Astrocyte of the hippocampus (primary cell): ENCODE measurements at places on chromosomes 16 and 17.
A peak's percentile ranks its signal among the peaks of the same experiment; 100 is the strongest.

DNA sequence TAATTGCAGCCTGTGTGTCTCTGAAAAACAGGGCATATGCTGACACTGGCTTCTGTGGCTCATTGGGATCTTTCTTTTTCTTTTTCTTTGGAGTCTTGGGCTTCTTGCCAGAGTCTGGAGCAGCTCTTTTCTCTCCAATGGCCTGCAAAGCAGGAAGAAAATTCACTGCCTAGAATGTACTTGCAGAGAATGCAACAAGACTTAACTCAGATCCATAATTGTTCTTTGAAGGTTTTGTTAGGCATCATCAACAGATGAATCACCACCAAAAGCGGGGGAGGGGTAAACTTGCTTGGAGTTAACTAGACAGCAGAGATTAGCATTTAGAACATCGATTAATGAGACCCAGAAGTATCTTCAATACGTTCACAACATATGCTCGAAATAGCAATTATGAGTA, 100.9 kb downstream of the TOX3 start:
- peak; percentile 70 for DNase-seq

DNA sequence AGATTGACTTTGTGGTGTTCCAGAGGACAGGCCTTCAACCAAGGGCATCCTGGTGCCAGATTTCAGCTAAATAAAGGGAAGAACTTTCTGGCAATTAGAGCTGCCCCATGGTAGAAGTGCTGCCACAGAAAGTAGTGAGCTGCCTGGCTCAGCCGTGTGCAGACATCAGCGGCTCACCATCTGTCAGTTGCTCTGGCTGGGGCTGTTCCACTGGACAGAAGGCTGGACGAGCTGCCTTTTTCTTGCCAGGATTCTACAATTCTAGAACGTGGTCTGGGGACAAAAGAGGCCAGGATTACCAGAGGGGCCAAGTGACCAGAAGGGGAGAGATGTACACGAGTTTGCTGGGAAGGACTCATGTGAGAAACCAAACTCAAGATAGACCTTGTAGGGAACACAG, 107.0 kb upstream of the RPL38 start:
- no peak for DNase-seq

DNA sequence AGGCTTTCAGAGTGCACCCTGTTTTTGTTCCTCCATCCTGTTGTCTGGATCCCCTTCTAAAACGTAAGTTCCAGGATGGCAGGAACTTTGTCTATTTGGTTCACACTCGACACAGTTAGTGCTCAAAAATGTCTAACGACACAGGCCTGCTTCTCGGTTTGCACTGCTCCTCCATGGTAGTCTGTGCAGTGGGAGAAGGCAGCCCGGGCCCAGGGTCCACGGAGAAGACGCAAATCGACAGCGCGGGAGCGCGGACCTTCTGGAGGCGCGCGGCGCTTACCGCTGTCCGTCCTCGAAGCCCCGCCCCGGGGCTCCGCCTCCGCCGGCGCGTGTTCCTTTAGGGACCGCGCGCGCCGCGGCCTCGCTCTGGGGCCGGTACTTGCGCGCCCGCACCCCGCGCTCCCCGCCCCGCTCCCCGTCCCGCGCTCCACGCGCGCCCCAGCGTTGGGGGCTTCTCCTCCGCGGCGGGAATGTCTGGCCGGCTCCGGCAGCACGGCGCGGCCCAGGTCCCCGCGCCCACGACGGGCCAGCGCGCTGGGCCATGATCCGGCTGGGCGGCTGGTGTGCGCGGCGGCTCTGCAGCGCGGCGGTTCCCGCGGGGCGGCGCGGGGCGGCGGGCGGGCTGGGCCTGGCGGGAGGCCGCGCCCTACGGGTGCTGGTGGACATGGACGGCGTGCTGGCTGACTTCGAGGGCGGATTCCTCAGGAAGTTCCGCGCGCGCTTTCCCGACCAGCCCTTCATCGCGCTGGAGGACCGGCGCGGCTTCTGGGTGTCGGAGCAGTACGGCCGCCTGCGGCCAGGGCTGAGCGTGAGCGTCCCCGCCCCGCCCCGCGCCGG, at the start of gene NT5M:
Gene NT5M (plus strand): TSS at position 364 of the 837 bp plus-strand sequence. CDS start 178 bp downstream, at position 542.
- peak; percentile 84 for DNase-seq

DNA sequence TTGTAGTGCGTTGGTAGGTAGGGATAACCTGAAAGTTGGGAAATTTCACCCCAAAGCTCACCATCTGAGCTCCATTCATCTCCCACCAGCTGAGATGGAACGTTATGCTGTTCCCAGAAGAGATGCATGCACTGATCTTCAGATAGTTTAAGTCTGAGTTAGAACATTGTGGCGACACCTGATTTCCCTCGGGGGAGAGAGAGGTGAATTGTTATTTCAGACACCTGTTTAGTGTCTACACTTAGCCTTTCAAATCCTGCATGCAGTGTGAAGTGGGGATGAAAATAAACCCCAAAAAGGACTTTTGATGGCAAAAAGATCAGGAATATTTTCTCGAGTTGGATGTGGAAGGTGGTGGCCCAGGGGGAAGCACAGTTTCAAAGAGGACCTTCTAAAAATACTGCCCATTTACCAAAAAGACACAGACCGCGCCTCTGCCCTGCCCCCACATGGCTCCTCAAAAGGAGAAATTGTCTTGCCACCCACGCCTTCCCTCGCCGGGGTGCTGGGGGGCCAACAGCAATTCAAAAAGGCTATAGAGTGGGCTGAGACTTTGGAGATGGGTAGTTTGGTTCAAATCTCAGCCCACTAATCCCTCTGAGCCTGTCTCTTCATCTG, 11.4 kb downstream of the CIITA start:
- DNase-seq, result no peak

- no peak for DNase-seq
These were observed 20.9 kb downstream of the LDAF1 start for GRCh38 chr16:21179126-21179982.

GRCh38 chr17:74027444-74027843, 176.0 kb upstream of the RPL38 start:
- no peak for DNase-seq

DNA sequence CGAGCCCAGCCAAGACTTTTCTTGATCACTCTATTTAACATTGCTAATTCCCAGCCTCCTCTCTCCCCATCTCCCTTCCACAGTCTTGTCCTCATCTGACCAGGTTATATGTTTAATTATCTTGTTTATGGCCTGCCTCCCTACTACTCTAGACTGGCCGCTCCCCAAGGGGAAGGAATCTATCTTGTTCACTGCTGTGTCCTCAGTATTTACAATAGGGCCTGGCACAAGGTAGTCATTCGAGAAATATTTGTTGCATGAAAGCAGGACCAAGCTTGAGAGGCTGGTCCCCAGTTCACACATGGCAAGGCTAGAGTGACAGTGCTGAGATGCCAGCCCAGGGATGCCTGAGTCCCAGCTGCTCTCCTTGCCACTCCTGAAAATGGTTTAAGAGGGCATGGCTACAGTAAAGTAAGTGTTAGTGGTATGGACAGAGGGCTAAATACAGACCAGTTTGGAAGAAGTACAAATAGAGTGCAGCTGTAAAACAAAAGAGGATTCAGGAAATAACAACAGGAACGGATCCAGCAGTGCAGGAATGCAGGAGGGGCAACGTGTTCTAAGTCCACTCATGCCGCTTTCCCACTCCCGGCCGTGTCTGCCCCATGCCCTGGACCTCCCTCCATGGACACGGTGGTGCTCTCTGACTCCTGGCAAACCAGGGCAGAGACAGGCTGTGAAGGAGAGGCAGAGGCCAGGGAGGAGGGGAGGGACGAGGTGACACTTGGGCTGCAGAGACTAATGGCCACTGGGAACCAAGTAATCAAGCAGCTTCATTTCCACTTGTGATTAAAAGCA, 65.6 kb downstream of the TOM1L2 start:
- no peak for DNase-seq

DNA sequence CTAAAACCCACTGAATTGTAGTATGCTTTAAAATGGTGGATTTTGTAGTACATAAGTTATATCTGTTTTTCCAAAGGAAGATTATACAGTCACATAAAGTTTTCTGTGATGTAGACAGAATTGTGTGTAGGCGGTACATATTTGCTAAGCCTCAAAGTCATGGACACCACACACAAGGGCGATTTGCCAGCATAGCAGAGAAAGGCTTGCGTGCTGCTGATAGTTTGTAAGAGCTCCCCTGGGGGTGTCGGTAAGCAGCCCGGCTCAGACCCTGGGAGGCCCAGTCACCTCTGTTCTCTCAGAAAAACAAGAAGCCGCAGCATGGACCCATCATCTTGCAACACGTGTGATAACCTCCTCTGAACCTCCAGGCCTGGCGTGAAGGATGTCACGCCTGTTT, 38.3 kb upstream of the AKTIP start:
- DNase-seq, result no peak
